GM12878 (cell line): ENCODE measurements at places on chromosomes 1 and 21.

GRCh38 chr1:71986160-71986559, 296.2 kb downstream of the NEGR1 start:
- no peak for DNase-seq

GRCh38 chr21:33101300-33101911, 31.5 kb downstream of the OLIG1 start:
- DNase-seq: no peak

DNA sequence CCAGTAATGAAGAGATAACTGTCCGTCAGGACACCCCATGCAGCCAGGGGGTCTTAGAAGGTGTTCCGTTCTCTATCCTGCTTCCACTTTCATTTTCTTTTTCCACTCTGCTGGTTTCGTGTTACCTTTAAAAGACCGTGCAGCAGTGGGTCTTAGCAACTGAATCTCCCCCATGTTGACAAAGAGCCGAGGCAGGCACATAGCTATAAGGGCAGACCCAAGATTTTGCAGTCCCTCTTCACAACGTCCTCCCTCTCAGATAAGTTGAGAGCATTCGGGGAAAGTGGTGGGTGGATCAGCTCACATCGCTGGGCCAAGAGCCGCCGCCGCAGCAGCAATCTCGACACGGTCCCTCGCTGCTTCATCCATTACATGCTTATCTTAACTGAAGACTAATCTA, 355.5 kb downstream of the LMO4 start:
- no peak for DNase-seq

DNA sequence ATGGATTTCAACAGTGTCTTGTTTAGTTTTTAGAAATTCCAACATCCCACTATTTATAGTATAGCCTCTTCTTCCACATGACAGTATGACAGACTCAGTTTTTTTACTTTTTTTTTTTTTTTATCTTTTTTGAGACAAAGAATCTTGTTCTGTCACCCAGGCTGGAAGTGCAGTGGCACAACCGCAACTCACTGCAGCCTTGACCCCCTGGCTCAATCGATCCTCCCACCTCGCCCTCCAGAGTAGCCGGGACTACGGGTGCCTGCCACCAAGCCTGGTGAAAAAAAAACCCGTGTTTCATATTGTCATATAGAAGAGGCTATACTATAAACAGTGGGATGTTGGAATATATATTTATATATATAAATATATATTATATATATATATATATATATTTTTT, 1.2 kb upstream of the DR1 start:
- no peak for DNase-seq

DNA sequence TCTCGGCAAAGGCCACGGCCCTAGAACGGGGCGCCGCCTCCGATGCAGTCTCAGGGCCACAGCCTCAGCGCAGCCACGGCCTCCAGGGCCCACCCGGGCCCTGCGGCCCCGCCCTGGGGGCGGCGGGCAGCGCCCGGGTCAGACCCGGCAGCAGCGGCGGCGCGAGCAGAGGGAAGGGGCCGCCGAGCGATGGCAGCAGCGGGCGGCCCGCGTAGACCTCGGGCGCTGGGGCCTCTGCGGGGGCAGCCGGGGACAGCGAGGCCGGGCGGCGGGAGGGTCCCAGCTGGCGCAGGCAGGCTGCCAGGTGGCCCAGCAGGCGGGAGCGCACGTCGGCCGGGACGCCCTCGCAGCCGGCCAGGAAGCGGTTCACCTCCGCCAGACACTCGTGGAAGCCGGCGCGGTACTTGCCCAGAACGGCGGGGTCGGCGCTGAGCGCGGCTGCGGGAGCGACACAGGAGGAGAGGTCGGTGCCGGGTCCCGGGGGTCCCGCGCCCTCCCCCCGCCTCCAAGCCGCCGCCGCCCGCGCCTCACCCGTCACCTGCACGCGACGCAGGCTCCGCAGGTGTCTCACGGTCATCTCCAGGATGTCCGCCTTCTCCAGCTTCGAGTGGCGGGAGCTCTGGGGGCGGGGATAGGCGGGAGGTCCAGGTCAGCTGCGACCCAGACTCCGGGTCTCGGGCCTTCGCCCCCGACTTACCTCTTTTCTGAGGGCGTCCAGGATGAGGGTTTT, 737 bp downstream of the HES4 start:
- no peak for DNase-seq

GRCh38 chr1:17515902-17516301, 23.6 kb upstream of the ARHGEF10L start:
- no peak for DNase-seq

- DNase-seq: no peak
Measured at GRCh38 chr1:28560886-28561285, 8.0 kb downstream of the TRNAU1AP start.
